ENCODE measurements at places on chromosomes 2 and 18. TPM values are rescaled to one million over a fixed set of nuclear protein-coding genes. Genes with fewer than 3 reads are reported as not detected.

DNA sequence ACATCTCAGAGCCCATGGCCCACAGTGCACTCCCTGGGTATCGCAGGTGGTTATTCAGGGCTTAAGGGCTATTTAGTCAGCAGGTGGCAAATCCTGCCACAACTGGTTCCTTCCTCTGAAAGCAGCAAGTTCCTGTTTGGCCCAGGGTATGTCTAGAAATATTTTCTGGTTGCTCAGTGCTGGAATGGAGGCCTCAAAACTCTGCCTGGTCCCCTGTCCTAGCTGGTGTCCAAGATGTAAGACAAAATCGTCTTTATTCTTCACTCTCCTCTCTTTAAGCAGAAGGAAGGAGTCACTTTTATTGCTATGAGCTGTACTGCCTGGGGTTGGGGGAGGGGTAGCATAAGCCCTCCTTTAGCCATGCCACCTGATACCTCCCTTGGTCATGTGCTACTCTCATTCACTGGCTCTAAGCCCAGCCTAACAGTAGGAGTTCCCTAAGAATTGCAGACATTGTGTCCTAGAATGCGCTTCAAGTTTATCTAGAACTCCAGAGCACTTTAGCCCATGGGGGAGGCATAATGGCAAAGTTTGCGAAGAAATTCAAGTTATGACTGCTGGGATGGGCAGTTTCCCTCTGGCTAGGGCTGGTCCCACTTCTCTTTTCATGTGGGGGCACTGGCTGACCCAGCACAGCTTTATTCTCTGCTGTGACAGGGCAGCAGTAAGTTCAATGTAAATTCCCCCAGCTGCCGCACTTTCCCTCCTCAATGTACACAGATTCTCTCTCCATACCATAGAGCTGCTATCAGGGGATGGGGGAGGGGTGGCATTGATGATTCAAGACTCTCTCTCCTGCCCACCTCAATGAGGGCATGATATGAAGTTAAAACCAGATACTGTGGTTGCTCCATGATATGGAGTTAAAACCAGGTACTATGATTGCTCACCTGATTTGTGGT lies 27.1 kb upstream of the CWC22 start:
- peak; percentile 53 for DNase-seq

DNA sequence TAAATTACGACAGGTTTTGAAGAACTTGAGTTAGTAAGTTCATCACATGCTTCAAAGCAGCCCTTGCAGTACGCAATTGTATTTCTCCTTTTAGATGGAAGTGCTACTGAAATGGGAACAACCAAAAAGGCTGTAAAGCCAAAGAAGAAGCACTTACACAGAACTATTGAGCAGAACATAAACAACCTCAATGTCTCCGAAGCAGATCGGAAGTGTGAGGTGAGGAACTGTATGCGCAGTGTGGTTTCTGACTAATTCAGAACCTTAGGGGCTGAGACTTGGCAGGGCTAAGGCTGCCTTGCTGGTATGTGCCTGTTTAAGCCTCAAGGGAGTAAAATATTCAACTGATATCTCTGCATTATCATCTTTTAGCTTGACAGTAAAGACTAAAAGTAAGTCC lies 8.4 kb downstream of the NCAPH start:
- DNase-seq: no peak

The RPL31 gene
- 2,352 TPM for polyA plus RNA-seq

- no peak for DNase-seq
Measured at GRCh38 chr2:100886085-100886484, 66.1 kb downstream of the NPAS2 start.

DNA sequence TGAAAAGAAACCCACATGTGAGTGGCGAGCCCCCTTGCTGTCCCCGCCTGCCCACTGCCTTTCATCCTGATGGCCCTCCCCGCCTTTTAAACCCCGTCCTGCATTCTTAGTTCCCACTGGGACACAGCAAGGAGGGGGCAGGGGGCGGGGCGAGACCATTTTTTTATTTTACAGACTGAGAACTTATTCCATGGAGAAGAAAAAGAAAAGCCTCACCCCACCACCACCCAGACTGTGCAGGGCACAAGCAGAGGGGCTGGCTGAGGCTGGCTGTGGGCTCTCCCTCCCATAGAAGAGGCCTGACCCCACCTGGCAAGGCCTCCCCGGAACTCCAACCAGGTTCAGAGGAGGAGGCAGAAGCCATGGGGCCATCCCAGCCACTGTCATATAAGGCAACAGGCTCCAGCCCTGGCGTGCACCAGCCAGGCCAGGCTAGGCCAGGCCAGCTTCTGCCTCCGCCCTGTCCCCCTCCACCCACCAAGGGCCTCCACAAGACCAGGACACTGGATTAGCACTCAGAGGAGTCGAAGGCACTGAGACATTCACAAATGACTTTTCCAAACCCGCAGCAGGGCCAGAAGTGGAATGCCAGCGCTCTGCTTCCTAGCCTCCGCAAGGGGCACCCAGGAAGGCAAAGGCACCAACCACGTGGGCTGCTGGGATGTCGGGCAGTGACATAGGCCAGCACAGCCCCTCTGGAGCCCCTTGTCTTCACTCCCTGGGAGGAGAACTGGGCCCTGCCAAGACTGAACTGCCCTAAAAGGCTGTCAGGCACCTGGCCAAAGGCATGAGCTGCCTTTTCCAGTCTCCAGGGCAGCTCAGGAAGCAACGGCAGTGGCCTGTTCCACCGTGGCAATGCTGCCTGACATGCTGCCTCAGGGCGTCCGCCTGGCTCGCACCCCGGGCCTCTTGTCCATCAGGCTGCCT lies 37.5 kb upstream of the SEMA4C start:
- no peak for DNase-seq

The STON1 gene
- polyA plus RNA-seq: 39.3 TPM

DNA sequence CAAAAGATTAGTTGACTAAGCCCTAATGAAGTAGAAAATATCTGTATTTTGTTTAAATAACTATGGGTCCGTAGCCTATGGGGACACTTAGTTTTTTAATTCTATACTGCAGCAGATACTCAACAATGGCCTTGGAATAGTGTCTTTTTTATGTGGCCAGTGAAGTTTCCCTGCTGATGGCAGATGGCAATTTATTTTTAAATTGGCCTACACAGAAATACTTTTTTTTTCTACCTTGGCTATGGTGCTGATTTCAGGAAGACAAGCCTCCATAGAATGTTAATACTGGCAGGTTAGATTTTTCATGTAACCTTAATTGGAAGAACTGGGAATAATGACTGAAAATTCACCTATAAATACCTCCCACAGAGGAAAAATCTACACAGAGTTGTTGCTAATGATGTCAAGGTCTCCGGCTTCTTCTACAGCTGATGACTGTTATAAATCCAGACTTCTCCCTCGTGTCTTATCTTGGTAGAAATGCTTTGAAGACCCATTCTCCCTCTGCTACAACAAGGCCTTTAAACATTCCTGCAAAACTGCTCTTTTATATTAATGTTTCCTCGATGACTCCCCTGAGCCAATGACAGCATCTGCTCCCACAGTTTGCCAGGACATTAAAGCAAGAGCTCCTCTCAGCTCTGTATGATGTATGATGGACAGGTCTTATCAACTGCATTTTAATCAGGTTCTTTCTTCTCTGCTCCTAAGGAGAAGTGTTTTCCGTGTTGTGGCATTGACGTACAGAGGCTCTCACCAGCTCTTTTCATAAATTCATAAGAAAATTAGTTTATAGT lies 29.1 kb upstream of the FAM98A start:
- no peak for DNase-seq

- DNase-seq: no peak
Measured at GRCh38 chr18:54856105-54856646, 27.9 kb downstream of the RAB27B start.

All from left kidney (tissue), 8 donors.